NCI-H2171 (cell line): ENCODE measurements at places on chromosomes 2 and 18.

DNA sequence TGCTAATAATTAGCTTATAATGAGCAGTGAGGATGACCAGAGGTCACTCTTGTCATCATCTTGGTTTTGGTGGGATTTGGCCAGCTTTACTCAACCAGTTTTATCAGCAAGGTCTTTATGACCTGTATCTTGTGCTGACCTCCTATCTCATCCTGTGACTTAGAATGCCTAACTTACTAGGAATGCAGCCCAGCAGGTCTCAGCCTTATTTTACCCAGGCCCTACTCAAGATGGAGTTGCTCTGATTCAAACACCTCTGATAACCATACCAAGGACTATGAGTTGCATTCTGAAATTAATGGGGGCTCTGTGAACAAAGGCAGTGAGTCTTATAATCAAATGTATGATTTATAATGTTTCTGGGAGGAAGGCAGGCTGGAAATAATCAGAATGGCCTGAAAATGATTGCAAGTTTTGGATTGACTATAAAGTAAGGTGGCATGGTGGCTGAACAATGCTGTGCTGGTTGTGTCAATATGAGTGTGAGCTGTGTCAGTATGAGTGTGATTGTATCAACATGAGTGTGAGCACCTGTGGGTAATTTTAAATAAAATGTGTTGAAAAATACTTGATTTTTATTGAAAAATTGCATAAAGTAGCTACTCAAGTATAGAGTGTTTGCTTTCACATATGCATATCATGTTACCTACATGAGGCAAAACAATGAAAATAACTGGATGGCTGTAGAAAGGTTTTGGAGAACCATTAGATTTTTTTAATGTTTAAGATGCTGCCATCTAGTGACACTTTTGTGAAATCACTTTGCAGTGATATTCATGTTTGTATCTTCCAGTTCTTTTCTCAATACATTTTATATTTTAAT, 103.0 kb downstream of the KYNU start:
- peak; percentile 39 for DNase-seq

GRCh38 chr18:52422985-52423601, 83.1 kb downstream of the DCC start:
- peak; percentile 56 for DNase-seq

- no peak for DNase-seq
These were observed 135.4 kb downstream of the ABCA12 start for GRCh38 chr2:215003001-215003400.

DNA sequence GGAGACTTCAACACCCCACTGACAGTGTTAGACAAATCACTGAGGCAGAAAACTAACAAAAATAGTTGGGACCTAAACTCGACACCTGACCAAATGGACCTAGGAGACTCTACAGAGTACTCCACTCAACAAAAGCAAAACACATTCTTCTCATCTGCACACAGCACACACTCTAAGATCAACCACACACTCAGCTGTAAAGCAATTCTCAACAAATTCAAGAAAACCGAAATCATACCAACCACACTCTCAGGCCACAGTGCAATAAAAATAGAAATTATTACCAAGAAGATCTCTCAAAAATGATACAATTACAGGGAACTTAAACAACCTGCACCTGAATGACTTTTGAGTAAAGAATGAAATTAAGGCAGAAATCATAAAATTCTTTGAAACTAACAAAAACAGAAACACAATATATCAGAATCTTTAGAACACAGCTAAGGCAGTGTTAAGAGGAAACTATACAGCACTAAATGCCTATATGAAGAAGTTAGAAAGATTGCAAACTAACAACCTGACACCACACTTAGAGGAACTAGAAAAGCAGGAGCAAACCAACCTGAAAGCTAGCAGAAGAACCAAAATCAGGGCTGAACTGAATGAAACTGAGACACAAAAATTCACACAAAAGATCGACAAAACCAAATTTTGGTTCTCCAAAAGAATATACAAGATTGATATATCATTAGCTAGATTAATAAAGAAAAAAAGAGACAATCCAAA, 46.3 kb downstream of the RTTN start:
- DNase-seq, result no peak

DNA sequence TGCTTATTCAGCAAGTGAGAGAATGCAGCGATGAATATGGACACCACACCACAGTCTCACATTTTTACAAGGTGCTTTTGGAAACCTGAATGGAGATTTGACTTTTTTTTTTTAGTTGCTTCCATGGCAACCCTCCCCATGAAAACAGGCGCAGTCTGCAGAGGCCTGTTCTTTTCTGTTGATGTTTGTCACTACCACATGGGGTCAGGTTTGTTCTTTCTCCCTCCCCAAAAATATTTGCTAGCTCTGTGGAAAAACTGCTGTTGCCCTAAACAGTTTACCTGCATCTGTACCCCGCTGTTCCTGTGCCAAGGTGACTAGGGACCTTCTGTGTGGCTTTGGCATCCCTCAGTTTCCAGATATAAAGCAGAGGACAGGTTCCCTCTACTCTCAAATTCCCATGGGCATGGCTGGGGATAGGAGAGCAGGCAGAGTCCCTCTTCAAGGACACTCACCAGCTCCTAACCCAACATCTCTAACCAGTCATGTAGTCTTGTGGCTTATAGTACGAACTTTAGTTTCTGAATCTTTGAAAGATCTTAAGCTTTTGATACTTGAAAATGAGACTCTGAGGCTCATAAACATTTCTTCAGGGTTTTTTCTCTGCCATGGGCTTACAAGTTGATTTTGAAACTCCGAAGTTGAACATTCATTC, 14.7 kb upstream of the MAPRE2 start:
- DNase-seq, result no peak

GRCh38 chr18:54173980-54174630, 50.4 kb downstream of the MBD2 start:
- DNase-seq, result no peak

GRCh38 chr2:241218131-241219029, 29.9 kb downstream of the ANO7 start:
- DNase-seq, result no peak

GRCh38 chr2:28640908-28641300, 110.7 kb upstream of the PPP1CB start:
- DNase-seq, result no peak

DNA sequence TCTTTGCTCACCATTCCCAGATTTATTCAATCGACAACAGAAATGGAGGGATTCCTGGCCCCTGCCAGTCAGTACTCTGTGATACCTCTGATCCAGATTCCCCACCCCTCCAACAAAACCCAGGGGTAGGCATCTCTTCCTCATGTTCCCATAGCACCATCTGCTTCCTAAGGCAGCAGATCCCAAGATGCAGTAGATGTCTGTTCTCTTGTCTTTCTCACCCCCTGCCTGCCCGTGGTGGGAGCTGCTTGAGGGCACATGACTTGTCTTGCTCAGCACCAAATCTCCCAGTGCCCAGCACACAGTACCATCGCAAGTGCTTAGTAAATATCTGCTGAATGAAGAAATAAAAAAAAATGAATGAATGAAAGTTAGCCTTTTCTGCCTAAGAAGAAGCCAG, 98.2 kb downstream of the ZBTB7C start:
- DNase-seq, result no peak

DNA sequence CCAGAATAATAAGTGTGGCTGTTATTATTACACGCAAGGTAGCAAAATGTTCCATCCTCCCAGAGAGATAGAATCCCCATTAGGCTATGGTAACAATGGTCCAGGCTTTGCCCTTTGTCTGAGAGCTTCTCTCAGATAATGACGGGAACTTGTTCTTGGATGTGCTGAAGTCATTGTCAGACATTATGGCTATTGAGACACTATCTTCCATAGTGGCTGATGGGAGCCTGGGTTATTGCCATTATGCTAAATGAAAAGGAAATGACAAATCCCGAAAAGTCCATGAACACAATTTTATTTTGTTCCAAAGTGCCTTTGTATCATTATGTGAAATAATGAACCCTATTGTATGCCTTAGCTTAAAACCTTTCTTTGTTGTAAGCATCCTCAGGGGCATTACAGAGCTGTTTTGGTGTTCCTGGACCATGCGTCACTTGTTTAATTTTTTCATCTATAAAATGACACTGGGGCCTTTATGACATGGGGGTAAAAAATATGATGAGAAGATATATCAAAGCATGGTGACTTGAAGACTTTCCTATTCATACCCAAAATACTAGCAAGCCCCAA, 218.5 kb downstream of the KCNS3 start:
- no peak for DNase-seq

GRCh38 chr2:177053716-177054115, 158.9 kb upstream of the HNRNPA3 start:
- no peak for DNase-seq

DNA sequence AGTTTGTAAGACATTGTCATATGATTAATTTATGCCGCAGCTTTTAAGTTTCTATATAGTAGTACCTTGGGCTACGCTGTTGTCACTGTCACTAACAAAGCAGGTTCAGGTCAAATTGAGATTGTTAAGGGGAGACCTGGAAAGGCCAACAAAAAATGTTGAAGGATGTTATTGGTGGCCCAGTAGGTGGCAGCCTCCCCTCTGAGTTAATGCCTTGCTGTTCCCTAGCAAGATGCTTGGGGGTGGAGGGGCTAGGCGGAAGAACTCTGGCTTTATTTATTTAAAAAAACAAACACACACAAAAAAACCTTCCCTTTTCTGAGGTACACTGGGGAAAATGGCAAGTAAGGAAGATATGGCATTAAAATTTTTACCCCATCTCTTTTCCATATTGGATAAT, 128.3 kb upstream of the ATP5MC3 start:
- no peak for DNase-seq

GRCh38 chr18:66708646-66709045, 104.8 kb upstream of the CDH19 start:
- DNase-seq, result no peak

DNA sequence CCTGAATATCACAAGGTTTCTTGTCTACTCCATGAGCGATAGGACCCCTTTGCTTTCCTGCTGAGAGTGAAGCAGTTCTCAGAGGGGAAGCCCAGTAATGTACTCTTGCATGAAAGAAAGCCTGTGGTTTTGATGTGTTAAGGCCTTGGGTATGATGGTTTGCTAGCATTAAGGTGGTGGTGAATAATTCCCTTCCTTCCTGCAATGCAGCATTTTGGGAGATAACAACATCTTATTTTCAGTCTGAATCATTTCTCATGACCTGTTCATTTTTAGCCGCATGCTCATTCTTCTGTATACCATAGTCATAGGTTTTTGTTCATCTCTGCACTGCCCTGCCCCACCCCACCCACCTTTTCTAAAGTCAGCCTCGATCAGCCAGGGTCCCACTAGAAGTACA, 66.2 kb downstream of the HNMT start:
- no peak for DNase-seq

DNA sequence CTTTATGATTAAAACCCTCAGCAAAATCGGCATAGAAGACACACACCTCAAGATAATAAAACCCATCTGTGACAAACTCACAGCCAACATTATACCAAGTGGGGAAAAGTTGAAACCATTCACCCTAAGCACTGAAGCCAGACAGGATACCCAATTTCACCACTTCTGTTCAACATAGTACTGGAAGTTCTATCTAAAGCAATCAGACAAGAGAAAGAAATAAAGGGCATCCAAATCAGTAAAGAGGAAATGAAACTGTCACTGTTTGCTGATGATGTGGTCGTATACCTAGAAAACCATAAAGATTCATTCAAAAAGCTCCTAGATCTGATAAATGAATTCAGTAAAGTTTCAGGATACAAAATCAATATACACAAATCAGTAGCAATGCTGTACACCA, 16.4 kb upstream of the RPRD1A start:
- no peak for DNase-seq
